Stimulated activated CD8-positive, alpha-beta memory T cell treated with anti-CD3 and anti-CD28 coated beads, Interleukin-2, amount 100 ng/mL, for 1 hour (primary cell): ENCODE measurements at places on chromosomes 3 and 15.
A peak's percentile ranks its signal among the peaks of the same experiment; 100 is the strongest.

DNA sequence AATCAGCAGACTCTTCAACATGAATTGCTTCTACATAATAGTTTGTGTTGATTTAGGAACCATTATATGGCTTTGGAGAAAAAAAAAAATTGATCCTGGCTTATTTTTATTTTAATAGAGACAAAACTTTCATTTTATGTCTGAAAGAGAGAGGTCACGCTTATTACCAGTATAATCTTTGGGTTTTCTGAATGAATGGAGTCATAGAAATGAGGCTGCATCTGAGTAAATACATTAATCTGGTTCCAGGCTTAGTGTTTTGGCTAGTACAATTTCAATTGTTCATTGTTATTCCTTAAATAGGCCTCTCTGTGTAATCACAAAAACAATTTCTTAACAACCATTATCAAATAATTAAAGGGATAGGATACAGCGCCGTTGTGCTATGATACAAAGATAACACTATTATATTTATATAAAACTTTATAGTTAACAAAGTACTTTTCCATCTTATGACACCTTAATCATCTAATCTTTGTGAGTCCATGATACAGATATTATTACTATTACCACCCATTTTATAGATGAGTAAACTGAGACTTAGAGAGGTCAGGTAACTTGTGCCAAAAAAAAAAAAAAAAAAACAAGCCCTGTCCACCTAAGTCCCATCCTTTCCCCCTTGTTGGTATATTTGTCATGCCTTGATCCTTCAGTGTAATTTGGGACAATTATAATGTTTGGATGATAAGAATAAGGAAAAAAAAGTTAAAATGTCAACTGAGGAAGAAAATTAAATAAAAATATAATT is 41.8 kb upstream of the GOLM2 start:
- DNase-seq = no peak

DNA sequence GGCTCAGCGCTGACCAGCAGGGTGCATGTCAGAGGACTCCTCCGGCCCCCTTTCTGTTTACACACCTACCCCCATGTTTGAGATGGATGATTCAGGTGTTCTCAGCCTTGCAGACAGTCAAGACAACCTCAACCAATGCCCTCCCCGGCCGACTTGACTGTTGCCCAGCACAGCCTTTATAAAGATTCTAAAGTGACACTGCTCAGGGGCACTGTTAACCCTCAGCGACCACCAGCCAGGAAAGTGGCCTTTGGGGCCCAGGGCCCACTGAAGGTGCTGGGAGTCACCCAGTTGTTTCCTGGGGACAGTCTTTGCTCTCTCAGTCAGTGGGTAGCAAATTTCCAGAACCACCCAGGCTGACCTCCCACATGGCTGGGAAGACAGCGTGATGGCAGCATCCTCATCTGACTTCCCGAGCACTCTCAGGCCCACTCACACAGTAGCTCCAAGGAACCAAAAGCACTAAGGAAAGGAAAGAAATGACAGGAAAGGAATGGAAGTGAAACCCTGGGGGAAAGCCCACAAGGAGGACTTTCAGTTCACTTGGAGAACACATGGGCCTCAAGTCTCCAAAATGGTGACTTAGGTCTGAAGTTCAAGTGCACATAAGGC is 128.4 kb downstream of the ASB7 start:
- DNase-seq = no peak

GRCh38 chr3:63687278-63688225 is 35.1 kb downstream of the SNTN start:
- no peak for DNase-seq

DNA sequence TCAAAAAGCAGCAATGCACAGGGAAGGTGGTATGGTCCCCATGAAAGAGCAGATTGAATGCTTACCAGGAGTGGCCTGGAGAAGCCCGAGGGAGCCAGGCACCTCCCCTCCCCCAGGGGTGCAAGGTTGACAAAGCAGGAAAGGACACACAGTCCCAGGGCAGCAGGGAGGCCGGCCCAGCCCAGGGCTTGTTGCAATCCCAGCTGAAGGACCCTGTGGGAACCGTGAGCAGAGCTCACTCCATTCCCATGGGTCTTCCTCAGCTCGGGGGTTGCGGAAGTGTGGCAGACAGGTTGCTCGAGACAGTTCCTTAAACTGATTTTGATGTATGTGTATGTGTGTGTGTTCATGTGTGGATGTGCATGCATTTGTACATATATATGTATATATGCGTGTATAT is 15.8 kb downstream of the UROC1 start:
- no peak for DNase-seq

DNA sequence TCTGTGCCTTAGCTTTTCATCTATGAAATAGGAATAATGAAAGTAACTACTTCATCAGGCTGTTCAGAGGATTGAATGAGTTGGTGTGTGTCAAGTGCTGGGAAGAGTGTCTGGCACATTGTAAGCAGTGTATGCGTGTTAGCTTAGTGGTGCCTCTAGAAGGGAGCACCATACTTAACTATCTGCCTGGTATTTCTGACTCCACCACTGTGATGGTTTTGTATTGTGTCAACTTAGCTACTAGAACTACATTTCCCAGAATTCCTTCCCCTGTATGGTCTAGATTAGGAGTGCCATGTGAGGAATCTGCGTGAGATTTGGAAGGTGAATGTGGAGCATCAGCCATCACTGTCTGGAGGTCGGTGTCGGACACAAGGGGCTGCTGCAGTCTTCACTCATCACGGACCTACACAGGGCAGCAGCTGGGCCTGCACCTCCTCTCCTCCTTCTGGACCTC is 115.4 kb upstream of the GALNT15 start:
- DNase-seq = no peak

GRCh38 chr3:21216598-21216997 is 534.4 kb downstream of the ZNF385D start:
- no peak for DNase-seq

GRCh38 chr3:17749281-17749680 is 6.8 kb upstream of the TBC1D5 start:
- DNase-seq = no peak

DNA sequence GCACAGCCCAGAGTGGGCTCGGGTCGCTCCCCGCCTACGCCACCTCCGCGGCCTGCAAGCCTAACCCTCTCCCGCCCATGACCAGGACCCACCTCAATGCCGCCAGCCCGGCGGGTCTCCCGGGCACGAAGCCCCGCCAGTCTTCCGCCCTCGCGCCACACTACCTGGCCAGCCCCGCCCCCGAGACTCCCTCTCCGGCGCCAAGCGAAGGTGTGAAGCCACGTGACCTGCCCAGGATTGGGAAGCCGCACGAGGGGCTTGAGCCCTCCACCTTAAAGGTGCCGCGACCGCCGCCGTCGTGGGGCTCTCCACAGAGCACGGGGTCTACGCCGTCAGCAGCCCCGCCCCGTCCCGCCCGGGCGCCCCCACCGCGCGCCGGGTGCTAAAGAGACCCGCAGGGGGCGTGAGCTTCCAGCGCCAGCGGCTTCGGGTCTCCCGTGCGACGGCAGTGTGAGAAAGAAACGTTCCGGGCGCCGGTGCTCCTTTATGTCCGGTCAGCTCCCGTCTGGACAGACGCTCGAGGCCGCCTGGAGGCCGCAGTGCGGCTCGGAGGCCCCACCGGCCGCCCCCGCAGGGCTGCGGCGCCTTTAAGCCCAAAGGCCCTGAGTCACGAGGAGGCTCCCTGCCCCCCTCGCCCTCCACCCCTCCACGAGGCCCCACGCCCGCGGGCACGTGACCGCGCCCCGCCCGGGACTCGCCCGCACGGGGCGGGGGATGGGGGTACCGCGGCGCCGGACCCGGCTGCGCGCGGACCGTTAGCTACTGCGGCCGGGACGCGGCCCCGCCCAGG is at the start of gene CPEB1:
TSS of gene CPEB1 (minus strand) at position 319 of the 790 bp plus-strand sequence. CDS start 18,904 bp downstream, outside the sequence.
- DNase-seq = peak; percentile 24

DNA sequence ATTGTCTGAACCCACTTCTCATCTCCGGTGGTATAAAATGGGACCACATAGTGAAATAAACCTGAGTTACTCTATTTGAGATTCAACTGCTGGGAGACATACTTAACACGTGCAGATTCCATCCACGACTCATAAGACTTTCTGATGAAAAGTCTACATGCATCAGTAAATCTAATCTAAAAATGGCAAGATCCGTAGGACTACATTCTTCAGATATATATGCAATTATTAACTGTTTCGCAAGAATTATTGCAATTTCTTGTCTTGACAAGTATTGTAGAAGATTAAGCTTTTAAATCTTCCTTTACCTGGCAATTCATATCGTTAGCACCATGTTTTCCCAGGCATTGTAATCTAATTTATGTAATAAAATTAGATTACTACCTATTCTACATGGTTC is 718.7 kb upstream of the CBLB start:
- no peak for DNase-seq

DNA sequence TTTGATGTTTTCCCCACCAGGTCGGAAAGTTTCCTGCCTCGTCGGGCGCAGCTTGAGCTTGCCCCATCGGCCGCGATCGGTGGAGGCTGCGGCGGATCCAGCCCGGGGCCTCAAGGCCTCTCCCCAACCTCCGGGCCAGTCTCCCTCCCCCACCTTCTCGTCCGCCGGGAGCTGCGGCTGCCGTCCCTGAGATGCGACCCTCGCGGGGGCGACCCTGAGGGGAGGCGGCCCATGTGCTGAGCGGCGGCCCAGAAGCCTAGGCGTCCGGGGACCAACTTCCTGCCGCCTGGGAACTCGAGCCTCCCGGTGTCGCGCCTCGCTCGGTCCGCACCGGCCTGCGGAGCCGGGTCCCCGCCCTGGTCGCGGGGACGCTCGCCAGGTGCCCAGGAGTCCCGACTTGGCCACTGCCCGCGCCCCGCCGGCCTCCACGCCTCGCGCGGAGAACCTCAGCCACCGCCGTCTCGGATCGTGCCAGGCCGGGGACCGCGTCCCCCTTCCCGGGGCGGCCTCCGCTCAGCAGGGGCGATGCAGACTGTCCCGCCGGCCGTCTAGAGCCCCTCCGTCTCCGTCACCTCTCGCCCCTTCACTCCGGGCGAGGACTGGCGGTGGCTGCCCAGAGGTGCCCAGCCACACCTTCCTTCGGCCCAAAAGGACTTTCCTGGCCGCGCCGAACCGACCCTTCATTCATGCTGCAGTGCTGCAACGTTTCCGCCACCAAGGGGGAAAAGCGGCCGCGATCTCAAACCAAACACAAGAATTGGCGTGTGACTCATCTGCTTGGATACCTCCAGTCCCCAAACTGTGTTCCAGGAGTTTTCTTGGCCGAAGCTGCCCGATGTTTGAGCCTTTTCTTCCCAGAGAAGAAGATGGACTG is 656 bp downstream of the SLMAP start:
- peak; percentile 10 for DNase-seq

DNA sequence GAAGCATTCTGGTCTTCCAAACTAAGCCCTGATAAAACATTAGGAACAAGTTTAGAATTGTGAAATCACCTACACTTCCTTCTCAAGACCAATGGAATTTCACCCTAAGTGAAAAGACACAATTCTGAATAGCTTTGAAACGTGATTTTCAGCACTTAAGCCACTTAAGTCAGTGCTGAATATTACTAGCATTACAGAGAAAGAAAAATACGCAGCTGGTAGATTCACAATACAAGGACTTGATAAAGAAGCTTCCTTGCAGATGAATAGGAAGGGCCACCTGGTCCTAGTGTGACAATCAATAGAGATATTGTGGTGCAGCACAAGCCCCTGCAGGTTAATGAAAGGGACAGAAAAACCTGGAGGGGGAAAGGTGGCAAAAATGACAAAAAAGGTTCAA is 353.1 kb upstream of the ALCAM start:
- no peak for DNase-seq

DNA sequence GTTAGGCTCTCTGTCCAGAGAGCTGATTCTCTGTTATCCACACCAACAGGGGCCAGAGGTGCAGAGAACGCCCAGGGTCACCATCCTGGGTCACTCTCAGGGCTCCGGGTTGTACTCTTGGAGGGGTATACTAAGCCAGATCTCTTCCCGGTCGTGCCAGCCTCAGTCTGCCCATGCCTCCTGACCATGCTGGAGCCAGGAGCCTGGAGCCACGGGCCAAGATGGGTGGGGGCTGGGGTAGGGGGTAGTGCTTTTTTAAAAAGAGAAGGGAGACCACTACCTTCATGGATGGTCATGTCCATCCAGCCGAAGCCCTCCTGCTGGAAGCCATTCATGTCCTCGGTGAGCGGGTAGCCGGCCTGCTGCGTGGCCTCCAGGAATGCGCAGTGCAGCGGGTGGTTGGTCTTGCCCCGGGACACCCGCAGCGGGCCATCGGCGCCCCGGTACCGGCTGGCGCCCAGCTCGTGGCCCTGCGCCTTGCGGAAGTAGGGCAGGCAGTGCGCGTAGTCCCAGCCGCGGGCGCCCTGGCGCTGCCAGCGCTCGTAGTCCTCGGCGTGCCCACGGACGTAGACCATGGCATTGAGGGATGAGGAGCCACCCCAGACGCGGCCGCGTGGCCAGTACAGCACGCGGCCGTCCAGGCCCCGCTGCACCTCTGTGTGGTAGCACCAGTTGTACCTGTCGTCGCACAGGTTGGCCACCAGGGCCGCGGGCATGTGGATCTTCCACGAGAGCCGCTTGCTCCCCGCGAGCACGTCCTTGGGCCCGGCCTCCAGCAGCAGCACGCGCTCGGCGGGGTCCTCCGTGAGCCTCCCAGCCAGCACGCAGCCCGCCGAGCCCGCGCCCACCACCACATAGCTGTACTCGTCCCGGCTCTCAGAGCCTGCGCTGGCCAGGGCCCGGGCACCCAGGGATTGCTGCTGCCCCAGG is 22.9 kb downstream of the CHDH start:
- DNase-seq = no peak

DNA sequence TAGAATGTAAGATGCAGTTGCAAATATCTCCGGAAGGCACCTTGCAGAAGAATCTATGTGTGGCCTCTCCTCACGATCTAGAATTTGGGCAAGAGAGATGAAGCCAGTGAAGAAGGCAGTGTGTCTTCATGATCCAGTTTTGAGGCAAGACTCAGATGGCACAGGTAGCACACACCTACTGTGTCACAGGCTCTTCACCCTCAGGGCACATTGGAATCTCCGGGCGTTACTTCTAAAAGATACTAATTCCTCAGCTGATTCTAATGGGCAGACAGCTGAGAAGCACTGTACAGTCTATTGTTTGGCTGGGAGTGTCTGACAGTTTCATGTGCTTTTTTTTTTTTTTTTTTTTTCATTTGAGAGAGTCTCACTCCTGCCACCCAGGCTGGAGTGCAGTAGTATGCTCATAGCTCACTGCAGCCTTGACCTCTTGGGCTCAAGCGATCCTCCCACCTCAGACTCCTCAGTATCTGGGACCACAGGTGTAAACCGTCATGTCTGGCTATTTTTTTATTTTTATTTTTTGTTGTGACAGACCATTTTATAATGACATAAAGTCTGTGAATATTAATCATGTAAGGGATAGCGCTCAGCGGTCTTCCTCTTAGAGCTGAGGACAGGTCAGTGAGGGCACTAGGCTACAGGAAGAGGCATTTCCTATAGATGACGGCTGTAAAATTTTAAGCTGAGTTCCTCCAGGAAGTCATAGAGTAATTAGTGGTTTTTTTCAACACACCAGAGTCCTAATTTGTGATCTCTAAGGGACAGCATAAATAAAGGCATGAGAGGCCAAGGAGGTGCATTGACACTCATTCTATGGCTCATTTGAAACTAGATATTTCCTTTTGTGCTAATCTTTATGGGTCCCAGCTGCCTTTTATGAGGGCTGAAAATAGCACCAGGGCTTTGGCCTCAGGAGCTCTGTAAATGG is 4.0 kb downstream of the C3orf52 start:
- no peak for DNase-seq

- DNase-seq = no peak
These were observed 17.6 kb upstream of the PLA2G4D start for GRCh38 chr15:42111924-42112323.

- DNase-seq = no peak
These were observed 8.1 kb upstream of the MAP6D1 start for GRCh38 chr3:183833516-183833915.
